ENCODE measurements at places on chromosomes 7 and 10.

- no peak for DNase-seq
Measured at GRCh38 chr10:28367413-28367812, 64.5 kb upstream of the MPP7 start.

- no peak for DNase-seq
Measured at GRCh38 chr10:35225204-35225603, 98.6 kb downstream of the CREM start.

- DNase-seq: no peak
Measured at GRCh38 chr7:106317971-106318370, 33.2 kb upstream of the NAMPT start.

- no peak for DNase-seq
Measured at GRCh38 chr7:51317582-51317910, 937 bp upstream of the COBL start.

DNA sequence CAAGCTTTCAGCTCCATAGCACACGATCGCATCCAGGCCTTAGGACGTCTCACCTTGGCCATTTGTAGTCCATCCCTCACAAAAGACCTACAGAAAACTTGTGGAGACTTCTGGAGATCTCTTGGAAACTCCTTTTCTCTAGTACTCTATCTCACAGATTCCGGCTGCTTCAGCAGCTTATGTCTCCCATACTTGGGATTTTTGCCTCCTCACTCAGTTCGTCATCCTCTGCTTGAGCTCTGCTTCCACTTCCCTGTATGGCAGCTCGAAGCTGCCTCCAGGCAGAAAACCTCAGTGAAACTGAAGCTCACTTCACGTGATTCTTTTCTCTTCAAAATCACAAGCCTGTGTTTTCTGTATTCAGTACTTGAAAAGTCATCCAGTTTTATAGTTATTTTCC is 178.7 kb upstream of the GDF10 start:
- no peak for DNase-seq

- DNase-seq: no peak
Measured at GRCh38 chr10:131172433-131172832, 139.1 kb downstream of the TCERG1L start.

DNA sequence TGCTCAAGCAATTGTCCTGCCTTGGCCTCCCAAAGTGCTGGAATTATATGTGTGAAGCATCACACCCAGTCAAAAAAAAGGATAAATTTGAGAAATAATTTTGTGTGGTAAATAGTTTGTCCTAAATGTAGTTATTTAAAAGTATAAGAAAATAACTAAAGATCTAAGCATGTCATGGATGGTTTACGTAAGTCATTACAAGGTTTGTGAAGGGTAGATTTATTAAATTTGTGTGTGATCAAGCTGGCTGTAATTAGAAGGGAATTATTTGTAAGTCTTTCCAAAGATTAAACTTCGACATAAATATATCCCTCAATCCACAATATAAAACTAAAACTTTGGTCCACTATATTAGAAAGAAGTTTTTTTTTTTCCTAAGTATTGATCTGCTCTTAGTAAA is 28.6 kb downstream of the ORC5 start:
- DNase-seq: no peak

DNA sequence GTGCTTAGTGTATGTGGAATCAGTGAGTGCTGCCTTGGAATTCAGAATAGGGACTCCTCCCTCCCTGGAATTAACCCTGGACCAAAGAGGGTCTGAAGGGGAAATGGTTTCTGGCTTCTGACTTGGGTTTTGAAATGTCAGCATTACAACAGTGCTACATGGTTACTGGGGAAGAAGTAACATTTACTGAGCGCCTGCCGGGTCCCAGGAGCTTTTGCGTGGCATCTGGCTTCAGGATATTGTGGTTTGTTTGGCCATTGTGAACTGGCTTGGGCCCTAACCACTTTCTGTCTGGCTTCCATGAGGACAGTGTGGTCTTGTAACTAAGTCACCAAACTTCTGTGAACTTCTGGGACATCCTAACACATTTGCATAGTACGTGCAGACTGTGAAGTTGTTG is 21.3 kb downstream of the TSPAN15 start:
- no peak for DNase-seq

DNA sequence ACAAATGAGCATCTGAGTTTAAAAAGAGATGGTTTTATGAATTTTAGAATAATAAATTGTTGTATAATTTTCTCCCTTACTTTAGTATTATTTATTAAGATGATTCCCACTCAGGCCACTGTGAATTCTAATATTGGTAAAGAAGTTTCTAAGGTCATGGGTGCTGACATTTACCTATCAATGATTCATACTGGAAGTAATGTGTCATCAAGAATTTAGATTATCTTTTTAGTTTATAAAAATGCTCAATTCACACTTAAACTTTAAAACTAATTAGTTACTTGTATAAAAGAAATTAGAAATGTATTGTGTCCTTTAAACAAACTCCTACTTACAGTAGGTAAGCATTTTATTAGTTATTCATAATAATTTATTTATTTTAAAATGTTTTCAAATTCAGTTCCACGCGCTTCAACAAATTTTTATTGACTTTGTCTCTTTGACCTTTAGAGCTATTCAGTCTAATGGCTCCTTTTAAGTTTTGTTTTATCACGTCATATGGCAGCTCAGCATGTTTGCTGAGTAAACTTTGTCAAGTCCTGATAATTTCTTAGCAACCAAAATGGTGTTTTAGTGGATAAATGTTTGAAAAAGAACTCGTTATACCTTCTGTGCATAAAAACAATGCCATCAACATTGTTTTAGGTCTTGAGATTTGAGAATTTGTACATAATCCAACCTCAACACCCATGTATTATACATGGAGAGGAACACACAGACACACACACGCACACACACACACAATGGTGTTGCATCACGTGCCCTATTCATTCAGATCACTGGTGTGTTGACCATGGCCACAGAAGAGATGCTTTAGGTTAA is 15.1 kb upstream of the MRC1 start:
- no peak for DNase-seq

DNA sequence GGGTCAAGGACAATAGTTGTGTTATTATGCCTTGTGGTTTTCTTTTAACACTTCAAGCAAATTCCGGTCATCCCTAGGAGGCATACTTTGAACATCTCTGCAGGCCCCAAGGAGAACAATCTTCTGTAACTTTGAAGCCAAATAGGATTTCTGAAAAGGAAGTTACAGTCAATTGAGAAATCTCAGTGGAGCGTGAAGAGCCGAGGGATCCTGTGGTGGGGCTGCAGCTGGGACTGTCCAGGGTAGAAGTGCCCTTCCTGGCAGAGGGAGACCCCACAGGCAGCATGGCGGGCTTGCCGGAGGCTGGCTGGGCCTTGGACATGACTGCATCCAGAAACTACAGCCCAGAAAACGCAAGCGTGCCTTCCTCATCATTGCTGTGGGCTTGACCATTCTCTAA is 179.7 kb downstream of the PTPN20 start:
- DNase-seq: no peak

DNA sequence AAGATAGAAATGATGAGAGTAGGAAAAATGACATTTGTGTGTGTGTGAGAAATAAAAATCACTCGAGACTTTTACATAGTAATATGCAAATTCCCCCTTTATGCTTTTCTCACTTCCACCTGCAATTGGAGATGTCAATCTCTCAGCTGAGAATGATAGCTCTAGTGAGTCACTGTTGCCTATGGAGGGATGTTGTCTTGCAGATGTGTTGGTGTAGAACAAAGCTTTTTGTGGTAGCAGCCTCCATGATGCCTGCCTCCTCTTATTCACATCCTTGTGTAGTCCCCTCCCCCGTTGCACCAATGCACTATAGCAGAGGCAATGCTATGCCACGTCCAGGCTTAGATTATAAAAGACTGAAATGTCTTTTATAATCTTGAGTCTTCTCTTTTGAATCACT is 33.8 kb downstream of the SPAG6 start:
- no peak for DNase-seq

- no peak for DNase-seq
Measured at GRCh38 chr7:4257146-4258111, 424.7 kb upstream of the FOXK1 start.
